Suppressor macrophage (primary cell): ENCODE measurements at places on chromosomes 11 and 22.

DNA sequence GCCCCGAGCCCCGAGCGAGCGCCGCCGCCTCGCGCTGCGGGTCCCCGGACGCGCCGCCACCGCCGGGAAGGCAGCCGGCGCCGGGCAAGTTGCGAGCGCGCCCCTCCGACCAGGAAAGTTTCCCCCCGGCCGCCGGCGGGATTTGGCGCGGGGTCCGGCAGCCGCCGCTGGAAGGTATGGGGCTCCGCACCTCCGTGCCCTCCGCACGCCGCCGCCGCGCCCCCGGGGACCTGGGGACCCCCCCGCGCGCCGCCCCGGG lies 281 bp downstream of the TSPAN18 start:
- DNase-seq, result no peak

- DNase-seq, result no peak
Measured at GRCh38 chr11:27139742-27140367, 99.2 kb downstream of the BBOX1 start.

DNA sequence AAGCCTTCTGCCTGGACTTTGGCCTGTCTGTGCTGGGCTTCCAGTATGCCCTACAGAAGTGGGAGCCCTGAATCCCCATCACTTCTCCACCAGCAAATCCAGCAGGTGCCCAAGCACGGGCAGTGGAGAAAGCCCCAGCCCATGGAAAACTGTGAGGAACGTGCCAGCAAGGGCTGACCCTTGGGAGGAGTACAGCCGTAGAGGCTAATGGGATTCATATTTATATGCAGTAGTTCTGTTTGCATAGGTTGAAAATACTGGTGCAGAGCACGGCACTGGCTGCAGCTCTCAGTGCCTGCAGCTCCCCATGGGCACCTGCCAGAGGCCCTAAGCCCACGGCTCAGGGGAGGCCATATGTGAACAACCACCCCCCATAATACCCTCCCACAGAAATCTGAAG lies 10.1 kb downstream of the NAGA start:
- no peak for DNase-seq

- no peak for DNase-seq
Measured at GRCh38 chr11:61536676-61537270, 28.2 kb downstream of the LRRC10B start.

- DNase-seq, result no peak
Measured at GRCh38 chr11:78876676-78877075, 302.0 kb upstream of the NARS2 start.

DNA sequence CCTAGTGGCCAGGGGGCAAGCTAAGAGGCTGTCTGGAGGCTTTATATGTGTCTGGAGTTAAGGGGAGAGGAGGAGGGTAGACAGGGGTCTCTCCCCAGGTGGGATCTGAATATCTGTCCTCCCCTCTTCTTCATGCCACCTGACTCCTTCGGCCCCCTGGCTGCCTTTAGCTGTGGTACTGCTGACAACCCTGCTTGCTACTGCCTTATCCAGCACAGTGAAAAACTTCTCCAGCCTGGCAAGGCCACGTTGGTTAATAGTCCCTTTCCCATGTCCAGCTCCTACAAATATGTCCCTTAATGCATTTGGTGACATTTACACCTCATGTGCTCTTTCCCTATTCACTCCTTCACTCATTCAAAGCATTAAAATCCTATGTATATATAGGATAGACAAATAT lies 42.4 kb upstream of the NNMT start:
- DNase-seq, result no peak

DNA sequence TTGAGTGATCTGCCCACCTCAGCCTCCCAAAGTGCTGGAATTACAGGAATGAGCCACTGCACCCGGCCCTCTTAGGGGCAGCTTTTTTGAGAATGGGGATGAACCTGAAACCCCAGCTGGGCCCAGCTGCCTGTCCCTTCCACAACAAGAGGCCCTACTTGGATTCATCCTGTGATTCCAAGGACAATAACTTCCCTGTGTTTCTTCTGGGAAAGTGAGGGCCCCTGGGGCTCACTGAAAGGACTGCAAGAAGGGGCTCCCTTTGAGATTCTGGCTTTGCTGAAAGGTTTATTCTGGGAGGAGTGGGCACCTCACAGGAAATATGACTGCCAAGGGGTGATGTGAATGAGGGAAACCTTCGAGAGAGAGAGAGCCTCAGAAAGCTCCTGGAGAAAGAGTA lies 12.3 kb upstream of the GNAZ start:
- no peak for DNase-seq

GRCh38 chr22:29524442-29525191 lies 28.9 kb downstream of the THOC5 start:
- DNase-seq, result peak; percentile 54

GRCh38 chr22:37929390-37929789 lies 23.3 kb downstream of the MICALL1 start:
- no peak for DNase-seq

- no peak for DNase-seq
Measured at GRCh38 chr11:10268746-10269488, 25.1 kb downstream of the SBF2 start.

GRCh38 chr22:30420347-30421125 lies 5.0 kb upstream of the MTFP1 start:
- peak; percentile 57 for DNase-seq
